Nephron progenitor cell (in vitro differentiated cells): ENCODE measurements at places on chromosomes 16 and 17.

- no peak for DNase-seq
These were observed 7.4 kb downstream of the ZDHHC7 start for GRCh38 chr16:85003725-85004586.

- DNase-seq: no peak
These were observed 12.6 kb upstream of the ARHGAP17 start for GRCh38 chr16:25027781-25028180.

GRCh38 chr16:9422762-9423513 lies 331.5 kb downstream of the HAPSTR1 start:
- no peak for DNase-seq

DNA sequence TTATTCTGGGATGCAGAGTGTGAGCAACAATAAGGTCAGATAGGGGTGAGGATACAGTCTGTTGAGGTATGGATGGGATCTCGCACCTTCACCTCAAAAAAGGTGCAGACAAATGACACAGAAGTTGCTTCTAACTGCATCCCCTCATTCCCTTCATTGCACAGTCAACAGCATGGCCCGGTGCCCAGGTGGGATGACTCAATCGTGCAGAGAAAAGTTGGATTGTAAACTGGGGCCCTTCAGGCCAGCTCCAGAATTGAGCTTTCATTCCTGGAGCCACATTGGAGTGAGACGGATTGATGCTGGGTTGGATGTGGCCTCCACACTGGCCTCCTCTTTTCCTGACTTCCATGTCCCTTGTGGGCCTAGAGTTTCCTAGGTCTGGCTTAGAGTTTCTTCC lies 977.4 kb downstream of the KCNJ18 start:
- DNase-seq: no peak

DNA sequence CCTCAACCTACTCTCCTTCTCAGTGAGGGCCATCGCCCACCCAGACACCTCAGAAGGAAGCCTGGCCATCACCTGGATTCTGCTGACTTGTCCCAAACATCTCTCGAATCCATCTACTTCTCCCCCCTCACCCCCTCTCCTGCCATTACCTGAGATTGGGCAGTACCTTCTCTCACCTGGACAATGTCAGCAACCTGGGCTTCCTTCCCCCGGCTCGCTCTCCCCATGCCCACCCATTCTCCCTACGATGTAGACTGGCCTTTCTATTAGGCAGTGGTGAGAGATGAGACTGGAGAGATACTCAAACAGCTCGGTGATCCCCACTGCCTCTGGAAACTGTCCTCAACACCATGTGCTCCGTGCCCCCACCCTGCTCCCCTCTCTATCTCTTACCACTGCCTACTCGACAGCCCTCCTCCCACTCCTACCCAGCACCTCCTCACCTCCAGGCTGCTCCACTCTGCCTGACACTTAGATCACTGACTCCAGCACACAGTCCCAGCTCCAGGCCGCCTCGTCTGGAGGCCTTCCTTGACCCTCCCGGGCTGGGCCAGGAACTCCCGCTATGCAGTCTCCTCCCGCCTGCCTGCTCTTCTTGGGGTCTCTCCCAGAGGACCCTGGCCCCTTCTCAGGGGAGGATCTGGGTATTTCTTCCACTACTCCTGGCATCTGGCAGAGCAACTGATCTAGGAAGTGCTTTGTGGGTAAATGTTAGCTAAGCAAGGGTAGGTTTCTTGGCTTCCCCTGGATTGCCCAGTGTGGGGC lies 235.8 kb upstream of the NLRP1 start:
- no peak for DNase-seq

DNA sequence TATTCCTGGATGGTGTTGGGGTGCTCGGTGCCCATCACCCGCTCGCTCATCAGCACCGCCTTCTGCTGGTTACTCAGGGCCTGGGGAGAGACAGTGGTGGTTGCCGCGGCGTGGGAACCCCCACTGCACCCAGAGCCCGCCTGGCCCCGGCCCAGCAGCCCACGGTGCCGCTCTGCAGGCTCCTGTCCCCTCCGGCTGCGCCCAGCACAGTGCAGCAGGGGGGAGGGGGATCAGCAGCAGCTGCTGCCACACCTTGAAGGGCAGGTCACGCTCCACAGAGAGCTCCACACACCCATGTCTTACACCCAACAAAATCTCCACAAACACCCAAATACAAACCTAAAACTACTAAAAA lies 18.8 kb downstream of the CLUH start:
- DNase-seq: no peak

- no peak for DNase-seq
These were observed 12.8 kb downstream of the PLXDC1 start for GRCh38 chr17:39138431-39139160.

- no peak for DNase-seq
These were observed 863 bp upstream of the UTS2R start for GRCh38 chr17:82370471-82371332.

GRCh38 chr17:40922239-40922638 lies 15.2 kb downstream of the KRT23 start:
- DNase-seq: no peak

DNA sequence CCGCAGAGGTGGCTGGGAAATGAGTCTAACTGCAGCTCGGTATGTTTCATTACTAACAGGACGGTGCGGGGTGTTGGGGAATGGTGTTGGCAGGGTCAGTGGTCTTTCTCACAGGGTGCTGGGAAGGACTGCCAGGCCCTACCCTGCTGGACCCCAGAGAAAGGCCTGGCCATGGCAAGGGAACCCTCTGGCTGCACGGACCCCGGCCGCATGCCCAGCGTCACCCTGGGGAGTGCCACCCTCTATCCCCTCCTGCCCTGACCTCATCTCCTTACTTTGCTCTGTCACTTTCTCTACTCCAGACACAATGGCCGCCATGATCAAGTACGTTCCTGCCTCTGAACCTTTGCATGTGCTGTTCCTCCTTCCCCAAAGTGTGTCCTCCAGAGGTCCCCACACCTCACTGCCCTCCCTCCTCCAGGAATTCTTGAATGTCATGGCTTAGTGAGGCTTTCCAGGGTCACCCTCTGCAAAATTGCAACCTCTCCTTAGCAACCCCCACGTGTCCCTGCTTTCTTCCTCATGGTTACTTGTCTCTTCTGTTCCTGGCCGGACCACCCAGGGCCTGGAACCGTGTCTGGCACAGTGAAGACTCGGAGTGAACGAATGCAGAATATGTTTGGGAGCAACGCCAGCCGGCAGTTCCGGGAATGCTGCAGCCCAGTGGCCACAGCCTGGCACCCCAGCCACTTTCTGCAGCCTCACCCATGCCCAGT lies 15.2 kb downstream of the ADAD2 start:
- DNase-seq: no peak

- DNase-seq: no peak
These were observed 47.8 kb downstream of the PDPK1 start for GRCh38 chr16:2585651-2586081.

GRCh38 chr17:9410301-9410700 lies 165.3 kb downstream of the STX8 start:
- no peak for DNase-seq

- no peak for DNase-seq
These were observed 26.8 kb downstream of the TNFRSF13B start for GRCh38 chr17:16945136-16945482.

DNA sequence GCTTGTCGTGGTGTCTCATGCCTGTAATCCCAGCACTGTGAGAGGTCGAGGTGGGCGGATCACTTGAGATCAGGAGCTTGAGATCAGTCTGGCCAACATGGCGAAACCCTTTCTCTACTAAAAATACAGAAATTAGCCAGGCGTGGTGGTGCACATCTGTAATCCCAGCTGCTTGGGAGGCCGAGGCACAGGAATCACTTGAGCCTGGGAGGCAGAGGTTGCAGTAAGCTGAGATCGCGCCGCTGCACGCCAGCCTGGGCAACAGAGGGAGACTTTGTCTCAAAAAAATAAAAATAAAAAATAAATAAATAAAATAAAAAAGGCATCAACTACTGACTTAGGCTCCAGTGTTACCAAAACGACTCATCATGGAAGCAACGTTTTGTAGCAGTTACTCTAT lies 115.5 kb downstream of the PLCG2 start:
- DNase-seq: no peak

- DNase-seq: no peak
These were observed 550.0 kb upstream of the SALL1 start for GRCh38 chr16:51701025-51701424.

DNA sequence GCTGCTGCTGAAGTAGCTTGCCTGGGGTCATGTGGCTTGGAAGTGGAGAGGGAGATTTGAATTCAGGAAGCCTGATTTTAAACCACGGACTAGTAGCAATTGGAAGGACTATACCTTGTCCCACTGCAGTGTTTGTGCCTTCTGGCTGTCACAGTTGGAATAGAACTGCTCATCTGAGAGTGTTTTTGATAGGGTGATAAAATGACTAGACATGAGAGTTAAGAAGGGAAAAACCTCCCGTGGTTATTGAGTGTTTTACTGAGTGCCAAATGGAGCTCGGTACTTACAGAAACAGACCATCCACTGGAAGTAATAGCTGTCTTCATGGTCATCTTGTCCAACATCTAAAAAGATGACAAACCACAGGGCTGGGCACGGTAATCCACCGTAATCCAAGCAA lies 70.4 kb downstream of the MSI2 start:
- no peak for DNase-seq

- DNase-seq: no peak
These were observed 298.2 kb upstream of the C16orf82 start for GRCh38 chr16:26768385-26769010.

GRCh38 chr17:44867841-44868240 lies 20.2 kb downstream of the HIGD1B start:
- no peak for DNase-seq

DNA sequence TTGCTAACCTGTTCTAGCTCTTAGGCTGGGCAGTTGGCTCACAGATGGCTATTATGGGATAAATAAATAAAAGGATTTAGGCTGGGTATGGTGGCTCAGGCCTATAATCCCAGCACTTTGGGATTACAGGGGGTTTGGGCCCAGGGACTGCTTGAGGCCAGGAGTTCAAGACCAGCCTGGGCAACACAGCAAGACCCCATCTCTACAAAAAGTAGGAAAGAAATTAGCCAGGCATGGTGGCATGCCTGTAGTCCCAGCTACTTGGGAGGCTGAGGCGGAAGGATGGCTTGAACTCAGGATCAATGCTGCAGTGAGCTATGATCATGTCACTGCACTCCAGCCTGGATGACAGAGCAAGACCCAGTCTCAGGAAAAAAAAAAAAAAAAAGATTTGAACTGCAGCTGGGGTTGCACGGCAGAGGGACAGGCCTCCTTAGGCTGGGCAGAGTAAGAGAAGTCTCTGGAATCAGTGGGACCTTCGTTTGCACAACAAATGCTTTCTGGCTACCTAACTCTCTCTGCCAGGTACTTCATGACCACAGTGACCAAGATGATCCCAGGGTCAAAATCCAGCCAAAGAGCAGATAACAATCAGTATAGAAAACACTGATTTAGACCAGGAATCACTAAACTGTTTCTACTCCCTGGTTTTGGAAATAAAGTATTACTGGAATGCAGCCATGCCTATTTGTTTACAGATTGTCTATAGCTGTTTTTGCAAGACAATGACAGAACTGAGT lies 6.8 kb downstream of the RUSF1 start:
- DNase-seq: no peak

- no peak for DNase-seq
These were observed 52.6 kb downstream of the PLCG2 start for GRCh38 chr16:81831722-81832126.

- no peak for DNase-seq
These were observed 84.6 kb upstream of the GRIN2A start for GRCh38 chr16:10266809-10267208.

GRCh38 chr17:78306913-78307312 lies 53.0 kb downstream of the SOCS3 start:
- no peak for DNase-seq

DNA sequence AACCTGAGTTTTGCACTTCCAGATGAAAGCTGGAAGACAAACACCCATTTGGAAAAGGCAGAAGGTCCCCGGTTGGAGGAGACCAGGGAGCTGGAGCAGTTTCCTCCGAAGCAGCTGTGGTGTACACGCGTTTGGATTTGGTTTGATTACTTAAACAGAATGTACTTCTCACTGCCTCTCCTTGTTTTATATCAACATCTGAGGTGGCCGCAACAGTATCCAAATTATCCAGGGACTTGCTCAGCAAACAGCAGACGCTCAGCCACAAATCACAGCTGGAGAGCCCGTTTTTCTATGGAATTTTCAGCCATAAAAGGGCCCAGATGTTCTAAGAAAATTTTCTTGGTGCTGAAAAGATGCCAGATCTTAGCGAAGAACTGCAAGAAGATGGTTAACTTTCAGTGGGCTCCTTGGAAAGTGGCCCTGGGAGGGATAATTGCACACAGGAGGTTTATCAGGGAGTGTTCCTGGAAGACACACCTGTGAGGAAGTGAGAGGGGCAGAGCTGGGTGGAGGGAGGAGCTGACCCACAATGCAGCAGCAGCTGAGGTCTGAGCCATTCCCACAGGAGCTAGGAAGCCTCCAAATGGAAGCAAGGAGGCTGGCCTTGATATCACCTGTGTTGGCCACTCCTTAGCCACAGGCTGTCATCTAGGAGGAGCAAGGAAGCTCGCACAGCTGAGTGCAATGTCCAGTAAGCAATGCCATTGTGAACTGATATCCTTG lies 28.9 kb upstream of the CDH5 start:
- DNase-seq: no peak

DNA sequence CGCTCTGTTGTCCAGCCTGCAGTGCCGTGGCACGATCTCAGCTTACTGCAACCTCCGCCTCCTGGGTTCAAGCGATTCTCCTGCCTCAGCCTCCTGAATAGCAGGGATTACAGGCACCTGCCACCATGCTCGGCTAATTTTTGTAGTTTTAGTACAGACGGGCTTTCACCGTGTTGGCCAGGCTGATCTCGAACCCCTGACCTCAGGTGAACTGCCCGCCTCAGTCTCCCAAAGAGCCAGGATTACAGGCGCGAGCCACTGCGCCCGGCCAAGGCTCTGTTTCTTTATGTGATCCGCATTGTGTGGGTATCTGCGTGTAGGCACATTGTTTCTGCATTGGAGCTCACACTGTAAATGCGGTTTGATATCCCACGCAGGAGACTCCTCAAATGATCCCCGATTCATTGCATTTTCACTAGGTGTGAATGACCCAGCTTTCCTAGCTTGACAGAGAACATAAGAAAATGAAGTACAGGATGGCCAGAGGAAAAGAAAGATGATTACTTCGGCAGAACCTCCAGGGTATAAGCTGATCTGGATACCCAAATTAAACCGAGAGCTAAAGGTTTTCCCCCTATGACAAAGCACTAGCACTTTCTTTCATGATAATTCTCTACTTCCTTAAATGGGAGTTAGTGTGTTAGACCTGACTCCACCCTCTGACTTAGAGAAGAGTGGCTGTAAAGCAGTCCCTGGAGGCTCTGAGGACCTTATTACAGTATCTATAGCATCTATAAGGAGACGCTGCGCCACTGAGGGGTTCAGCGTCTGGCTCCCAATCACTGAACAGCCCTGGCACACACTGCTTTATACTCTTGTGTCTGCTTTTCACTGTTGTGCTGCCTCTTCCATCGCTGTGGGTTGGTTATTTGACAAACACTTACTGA lies 17.3 kb downstream of the COTL1 start:
- no peak for DNase-seq

GRCh38 chr17:63222655-63223054 lies 223.5 kb downstream of the CYB561 start:
- no peak for DNase-seq
